Kidney capillary endothelial cell (primary cell): ENCODE measurements at places on chromosomes 3 and 15.
A peak's percentile ranks its signal among the peaks of the same experiment; 100 is the strongest.

DNA sequence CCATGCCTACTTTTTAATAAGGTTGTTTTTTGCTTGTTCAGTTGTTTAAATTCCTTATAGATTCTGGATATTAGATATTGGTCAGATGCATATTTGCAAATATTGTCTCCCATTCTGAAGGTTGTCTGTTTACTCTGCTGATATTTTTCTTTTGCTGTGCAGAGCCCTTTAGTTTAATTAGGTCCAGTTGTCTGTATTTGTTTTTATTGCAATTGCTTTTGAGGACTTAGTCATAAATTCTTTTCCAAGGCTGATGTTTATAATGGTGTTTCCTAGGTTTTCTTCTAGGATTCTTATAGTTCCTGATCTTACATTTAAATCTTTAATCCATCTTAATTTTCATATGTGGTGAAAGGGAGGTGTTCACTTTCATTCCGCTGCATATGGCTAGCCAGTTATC is 77.4 kb downstream of the PTPRG start:
- no peak for DNase-seq

DNA sequence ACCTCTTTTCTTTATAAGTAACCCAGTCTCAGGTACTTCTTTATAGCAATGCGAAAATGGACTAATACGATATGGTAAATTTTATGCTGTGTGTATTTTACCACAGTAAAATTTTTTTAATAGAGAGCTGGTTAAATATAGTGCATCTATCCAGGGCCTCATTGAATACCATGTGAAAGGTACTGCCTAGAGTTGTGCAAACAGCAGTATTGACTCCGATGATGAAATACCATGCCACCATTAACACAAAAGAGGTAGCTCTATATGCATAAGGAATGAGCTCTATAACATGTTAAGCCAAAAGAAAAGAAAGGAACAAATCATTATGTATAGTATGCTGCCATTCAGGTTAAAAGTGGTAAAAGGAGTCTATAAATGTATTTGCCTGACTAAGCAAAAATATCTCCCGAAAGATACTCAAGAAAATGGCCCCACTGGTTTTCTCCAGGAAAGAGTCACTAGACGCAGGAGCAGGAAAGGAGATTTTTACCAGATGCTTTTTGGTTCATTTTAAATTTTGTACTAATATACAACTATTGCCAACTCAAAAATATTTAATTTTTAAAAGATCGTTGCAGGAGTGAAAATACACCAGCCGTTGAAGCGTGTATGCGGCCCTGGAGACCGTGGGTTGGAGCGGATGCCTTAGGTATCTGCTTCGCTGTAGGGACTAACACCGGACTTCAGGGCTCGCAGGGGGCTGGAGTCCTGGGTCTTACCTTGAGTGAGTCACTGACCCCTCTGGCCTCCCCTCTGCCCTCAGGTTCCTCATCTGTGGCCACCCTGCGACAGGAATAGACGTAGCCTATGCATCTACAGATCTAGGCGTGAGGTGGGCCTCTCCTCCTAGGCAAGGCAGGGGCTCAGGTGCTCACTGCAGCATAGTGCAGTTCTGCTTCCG is 120.1 kb downstream of the CHSY1 start:
- no peak for DNase-seq

GRCh38 chr15:40302981-40303380 is 4.8 kb downstream of the PLCB2 start:
- no peak for DNase-seq

GRCh38 chr15:66711862-66712261 is 9.8 kb downstream of the SMAD6 start:
- DNase-seq, result no peak

DNA sequence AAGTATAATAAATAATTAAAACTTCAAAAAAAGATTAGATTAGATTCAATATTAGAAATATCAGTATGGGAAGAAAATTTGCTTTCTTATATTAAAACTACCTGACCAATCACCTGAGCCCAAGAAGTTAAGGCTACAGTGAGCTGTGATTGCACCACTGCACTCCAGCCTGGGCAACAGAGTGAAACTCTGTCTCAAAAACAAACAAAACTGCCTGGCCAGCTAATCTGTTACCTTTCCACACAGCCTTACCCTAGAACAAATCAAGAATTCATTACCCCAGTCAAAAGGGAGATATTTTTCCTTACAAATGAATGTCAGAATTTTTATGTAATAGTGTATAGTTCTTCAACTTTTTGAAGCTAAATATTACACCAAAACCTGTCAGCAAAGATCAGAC is 117.0 kb upstream of the MANF start:
- no peak for DNase-seq

DNA sequence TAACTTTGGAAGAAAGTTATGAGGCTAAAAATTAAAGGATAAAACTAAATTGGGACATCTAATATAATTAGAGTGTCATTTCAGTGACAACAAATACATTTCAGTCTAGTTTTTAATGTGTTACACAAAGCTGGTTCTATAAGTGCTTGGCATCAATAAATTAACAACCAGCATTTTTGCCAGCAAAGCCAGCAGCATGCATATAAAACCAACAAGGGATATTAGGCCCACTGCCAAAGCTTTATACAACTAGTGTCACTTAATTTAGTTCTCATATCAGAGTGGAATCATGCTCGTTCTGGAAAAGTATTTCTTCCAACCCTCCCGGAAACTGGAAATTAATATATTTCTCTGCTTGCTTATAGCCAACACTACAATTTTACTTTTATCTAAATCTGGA is 88.8 kb downstream of the THBS1 start:
- no peak for DNase-seq

GRCh38 chr15:86392874-86393273 is 313.2 kb downstream of the AGBL1 start:
- DNase-seq, result no peak

GRCh38 chr3:74000725-74001124 is 376.0 kb upstream of the PDZRN3 start:
- no peak for DNase-seq

DNA sequence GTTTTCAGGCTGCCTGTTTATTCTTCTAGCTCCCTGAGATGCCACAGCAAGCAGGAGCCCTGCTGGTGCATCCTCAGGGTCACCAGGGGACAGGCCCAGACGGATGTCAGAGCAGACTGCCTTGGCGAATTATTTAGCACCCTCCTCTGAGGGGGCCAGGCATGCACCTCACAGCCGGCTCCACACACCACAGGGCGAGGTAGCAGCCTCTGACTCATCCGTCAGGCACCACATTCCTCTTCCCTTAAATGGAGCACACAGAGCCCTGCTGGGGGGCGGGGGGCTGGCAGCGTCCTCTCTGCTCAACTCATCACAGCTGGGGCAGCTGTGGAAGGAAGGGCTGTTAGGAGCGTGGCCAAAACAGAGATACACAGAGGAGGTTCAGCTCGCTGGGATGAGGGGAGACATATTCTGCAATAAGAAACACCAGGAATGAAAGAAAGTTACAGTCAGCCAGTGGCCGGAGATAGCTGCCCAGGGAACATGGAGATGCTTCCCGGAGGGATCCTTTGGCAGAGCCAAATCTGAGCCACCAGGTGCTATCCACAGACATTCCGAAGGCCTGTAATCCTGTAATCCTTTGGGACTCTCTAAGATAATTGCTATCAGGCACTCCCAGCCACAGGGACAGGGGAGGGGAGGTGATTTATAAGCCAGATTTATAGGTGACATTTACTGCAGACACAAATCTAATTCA is 13.9 kb upstream of the PRICKLE2 start:
- peak; percentile 18 for DNase-seq

GRCh38 chr3:155957412-155957880 is 87.0 kb downstream of the GMPS start:
- DNase-seq, result no peak

GRCh38 chr3:141575879-141576743 is 89.3 kb downstream of the RASA2 start:
- no peak for DNase-seq

- DNase-seq, result no peak
Observed at GRCh38 chr3:186784820-186785494, 1.6 kb downstream of the EIF4A2 start.

GRCh38 chr3:32093204-32093603 is 13.2 kb upstream of the GPD1L start:
- no peak for DNase-seq

DNA sequence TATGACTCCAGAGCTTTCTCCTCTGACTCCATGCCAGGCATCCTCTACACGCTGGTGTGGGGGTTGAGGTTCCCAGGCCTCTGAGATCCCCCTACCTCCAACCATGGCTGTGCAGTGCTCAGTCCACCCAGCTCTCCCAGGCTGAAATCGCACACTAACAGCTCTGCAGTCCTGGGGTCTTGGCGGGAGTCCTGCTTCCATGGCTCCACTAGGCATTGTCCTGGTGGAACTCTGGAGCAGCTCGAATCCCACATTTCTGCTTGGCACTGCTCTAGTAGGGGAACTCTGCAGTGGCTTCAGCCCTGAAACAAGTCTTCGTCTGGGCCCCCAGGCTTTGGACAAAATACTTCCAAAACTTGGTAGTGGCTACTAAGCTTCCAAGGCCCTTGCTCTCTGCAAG is 50.7 kb downstream of the ROPN1B start:
- no peak for DNase-seq

GRCh38 chr3:113552851-113553250 is 20.5 kb downstream of the SIDT1 start:
- no peak for DNase-seq

DNA sequence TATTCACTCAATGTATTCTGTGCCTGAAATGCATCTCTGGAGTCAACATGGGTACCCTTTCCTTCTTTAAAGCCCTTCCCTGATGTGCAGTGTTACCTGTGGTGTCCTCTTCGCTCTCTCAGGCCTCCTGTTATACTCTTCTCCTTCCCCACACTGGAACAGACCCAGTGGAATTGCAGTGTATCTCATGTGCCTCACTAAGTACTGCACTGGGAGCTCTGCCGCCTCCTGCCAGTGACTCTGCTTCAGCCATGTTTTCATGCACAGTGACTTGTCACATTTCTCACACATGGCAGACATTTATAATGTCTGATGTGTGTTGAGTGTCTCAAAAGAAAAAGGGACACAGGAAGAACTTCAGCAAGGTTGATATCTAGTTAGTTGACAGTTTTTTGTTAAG is 191.0 kb downstream of the KLHL25 start:
- no peak for DNase-seq

GRCh38 chr3:37218206-37218605 is 43.8 kb upstream of the LRRFIP2 start:
- no peak for DNase-seq

DNA sequence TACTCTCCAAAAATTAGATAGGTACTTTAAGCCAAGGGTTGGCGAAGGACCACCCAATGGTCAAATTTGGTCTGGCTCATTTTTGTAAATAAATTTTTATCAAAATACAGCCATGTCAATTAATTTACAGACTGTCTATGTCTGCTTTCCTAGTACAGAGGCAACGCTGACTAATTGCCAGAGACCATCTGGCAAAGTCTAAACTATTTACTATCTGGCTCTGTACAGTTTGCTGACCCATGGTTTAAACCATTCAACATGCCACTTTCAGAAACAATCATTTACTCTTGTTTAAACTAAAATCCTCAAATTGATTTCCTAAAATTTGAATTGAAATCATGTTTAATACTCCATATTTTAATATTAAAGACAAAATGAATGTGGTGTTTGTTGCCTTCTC is 25.9 kb downstream of the CBLB start:
- no peak for DNase-seq

DNA sequence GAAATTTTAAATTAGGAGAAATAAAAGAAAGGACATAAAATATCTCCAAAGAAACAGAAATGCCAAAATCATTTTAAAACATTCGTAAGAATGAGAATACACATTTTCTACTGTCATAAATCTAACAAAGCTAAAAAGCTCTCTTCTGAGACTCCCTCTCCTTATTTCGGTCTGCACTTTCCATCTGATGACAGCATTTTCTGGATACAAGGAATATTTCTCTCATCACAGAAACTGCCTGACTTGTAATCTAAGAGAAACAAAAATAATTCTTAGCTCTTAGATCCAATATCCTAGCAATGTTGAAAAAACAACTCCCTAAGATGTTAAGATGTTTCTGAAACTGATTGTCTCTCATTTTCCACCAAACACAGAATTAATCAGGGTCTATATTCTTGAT is 93.5 kb downstream of the PEAK1 start:
- DNase-seq, result no peak

DNA sequence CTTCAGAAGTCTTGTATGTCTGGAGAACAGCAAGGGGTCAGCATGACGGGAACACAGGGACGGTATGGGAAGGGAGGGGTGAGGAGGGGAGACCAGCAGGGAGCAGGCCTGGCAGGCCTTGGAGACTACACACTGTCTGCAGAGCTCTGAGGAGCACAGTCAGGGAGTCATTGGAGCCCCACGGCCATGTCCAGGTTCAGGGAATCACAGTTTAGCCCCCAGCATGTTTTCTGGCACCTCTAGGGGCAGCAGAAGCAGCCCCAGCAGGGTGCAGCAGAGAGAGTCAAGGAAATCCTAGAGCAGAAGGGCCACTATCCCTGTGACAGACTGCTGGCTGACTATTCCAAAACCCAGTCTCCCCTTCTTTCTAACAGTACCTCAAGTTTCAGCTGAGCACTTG is 3.2 kb downstream of the LAMP3 start:
- no peak for DNase-seq

DNA sequence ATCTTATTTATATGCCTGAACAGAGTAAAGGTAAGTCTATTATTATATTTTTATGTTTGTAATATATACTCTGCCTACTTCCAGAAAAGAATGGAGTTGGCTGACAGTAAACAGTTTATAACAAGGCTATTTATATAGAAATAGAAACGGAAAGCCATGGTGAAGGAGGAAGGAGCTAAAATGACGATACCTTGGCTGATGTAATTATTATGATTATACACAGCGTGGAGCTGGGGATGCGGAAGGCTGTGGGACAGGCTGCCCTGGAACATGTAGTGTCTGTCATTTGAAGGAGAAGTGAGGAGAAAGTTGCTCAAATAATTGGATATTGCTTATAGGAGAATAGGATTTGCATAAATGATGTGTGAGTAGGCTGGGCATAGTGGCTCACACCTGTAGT is 37.8 kb downstream of the CEMIP start:
- DNase-seq, result no peak

DNA sequence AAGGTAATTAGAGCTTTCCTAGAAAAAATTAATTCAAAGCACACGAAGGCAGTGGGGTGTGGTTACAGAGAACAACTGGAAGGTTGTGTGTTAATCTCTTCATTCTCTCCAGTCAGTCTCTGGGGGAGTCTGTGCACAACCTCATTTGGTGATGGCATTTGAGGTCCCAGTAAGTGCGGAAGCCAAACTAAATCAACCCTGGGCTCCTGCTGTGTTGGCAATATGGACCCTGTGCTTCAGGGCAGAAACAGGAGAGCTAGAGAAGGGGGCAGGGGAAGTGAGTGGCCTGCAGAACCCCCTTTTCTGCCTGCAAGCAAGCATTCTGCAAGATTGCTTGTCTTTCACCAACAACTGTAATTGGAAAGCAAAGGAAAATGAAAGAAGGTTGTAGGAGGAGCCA is 195.9 kb upstream of the ST8SIA2 start:
- no peak for DNase-seq

DNA sequence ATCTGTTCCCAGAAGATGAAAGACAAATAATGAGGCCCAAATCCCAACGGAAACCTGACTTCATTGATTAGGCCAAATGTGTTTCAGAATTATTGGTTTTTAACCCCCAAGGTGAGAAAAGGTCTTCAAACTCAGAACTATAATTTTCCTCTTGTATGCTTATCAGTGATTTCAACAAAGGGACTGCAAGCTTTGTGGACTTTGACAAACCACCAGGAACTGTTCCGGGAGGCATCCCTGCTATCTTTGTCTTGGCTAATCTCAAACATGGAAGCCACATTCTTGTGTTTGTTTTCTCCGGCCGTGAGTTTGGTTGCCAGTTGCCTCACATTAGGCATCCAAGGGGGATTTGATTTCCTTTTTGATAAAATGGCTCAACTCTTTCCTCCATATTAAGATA is 19.5 kb downstream of the ARHGEF3 start:
- DNase-seq, result no peak
